ENCODE measurements at places on chromosomes 11 and 22.

GRCh38 chr22:27212617-27213177, 555.3 kb downstream of the MIAT start:
- no peak for DNase-seq

- peak; percentile 54 for DNase-seq
Observed at GRCh38 chr11:12599408-12600143, 74.6 kb upstream of the TEAD1 start.

DNA sequence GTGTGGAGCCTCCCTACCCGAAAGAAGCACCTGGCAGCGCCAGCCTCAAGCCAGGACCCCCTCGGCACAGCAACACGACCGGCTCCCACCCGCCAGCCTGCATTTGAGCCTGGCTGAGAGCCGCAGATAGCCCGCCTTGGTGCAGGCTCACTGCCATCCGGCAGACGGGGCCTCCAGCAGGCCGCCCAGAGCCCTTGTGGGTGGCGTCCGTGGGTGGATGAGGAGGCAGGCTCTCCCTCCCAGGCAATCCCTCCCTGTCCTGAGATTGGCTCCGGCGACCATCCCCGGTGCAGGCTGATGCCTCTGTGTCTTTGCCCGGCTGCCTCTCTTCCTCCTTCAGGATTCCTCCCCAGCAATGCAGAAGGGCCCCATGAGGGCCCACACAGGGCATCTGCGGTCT, 1527.9 kb downstream of the BRD1 start:
- DNase-seq = no peak

GRCh38 chr11:110305169-110306018, 9.0 kb upstream of the RDX start:
- DNase-seq = no peak

DNA sequence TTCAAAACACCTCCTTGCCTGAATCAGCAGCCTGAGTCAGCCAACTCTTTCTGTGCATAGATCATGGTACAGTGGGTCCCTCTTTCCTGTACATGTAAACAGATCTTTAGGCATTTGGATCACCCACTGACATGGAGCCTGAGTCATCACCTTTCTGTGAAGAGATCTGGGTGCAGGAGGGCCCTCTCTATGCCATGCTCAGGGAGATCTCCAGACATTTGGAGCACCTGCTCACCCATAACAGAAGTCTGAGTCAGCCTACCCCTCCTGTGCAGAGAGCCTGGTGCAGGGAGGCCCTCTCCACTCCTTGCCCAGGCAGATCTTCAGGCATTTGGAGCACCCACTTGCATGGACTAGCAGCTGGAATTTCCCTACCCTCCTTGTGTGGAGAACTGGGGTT, 56.2 kb upstream of the GLYAT start:
- no peak for DNase-seq

GRCh38 chr11:61587541-61587941, 6.7 kb upstream of the SYT7 start:
- DNase-seq = peak; percentile 36

DNA sequence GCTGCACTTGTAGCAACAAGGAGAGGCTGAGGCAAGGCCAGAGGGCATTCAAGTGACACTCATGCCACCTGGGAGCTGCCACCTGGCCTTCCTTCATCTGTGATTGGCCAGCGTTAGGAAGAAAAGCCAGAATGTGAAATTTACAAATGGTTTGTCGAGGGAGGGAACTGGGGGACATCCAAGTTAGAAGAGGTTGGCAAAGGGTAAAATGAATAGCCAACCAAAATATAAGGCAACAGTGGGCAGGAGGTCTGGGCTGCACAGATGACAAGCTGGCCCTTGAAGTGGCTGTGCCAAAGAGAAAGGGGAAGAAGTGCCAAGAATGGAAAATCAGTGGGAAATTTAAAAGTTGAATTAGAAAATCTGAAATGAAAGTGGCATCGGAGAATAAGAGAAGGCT, 221.4 kb downstream of the C11orf91 start:
- DNase-seq = no peak

- no peak for DNase-seq
Observed at GRCh38 chr11:118843565-118843964, 40.1 kb upstream of the CXCR5 start.

DNA sequence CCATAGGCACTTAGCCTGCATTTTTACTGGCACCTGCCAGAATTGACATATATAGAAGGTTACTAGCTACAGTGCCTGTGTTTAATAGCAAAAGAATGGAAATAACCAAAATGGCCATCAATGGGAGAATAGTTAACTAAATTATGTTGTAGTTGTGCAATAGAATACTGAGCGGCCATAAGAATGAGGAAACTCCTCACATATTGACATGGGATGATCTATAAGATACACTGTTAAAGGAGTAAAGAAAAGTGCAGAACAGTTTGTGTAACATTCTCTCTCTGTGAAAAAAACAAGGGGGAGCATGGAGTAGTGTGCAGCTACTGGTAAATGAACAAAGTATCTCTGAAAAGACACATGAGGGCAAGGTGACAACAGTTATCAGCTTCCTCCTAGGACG, 21.5 kb downstream of the ARAP1 start:
- DNase-seq = no peak

DNA sequence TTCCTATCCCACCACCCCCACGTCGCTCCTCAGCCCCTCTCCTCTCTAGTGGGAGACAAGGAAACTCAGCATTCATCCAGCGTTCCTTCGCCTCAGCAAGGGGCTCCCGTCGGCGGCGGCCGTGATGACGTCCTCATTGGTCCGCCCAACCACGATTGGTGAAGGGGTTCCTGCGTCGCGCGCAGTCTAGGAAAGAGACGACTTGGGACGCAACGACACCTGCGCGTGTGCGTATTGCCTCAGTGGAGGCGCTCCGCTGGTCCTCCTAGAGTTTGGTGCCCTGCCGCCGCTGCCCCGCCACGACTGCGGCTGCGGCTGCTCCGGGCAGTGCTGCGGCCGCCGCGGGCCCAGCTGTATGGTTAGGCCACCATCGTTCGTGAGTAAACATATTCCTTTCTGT, 56.6 kb downstream of the CCDC81 start:
- no peak for DNase-seq

DNA sequence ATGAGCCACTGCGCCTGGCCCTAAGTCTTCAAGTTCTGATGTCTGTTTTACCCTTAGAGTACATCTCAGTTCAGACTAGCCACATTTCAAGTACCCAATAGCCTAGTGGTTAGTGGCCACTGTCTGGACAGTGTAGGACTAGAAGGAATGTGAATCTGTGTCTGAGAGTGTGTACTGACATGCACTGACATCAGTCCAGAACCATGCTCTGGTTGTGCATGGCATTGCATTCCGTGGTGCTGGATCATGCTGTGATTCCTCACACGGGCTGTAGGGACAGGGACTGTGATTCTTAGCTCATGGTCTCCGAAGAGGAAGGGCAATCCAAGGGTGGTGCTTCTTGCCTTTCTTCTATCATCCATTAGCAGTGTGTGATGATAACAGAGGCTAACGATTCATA, 41.1 kb downstream of the AMOTL1 start:
- no peak for DNase-seq

DNA sequence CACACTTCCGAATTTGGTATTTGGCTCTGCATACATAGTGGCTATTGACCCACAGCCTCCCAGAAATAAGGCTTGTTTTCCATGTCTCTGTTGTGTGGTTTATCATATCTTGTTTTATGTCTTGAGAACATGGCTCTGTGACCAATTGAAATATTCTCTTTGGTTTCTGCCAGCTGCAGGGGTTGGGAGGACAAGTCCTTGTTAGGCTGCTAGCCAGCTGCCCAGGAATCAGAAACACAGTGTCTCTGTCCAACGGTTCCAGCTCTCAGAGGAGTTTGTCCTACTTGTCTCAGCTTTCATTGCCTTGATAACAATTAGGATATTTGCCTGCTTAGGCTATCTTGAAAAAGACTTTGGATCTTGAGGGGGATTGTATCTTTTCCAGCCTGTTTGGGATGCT, 6.0 kb upstream of the SLC7A4 start:
- no peak for DNase-seq

DNA sequence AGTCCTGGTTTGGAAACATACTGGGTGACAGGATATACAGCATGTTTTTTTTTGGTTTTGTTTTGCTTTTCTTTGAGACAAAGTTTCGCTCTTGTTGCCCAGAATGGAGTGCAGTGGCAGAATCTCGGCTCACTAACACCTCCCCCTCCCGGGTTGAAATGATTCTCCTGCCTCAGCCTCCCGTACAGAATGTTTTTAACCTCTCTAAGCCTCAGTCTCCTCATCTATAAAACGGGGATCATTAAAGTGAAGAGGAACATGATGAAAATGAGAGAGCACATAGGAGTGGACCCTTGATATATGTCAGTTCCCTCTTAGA, 28.1 kb upstream of the SCARF2 start:
- DNase-seq = no peak

- DNase-seq = no peak
Observed at GRCh38 chr11:82845356-82846353, 54.6 kb downstream of the PRCP start.

GRCh38 chr11:72012897-72013721, 14.4 kb downstream of the IL18BP start:
- DNase-seq = no peak

DNA sequence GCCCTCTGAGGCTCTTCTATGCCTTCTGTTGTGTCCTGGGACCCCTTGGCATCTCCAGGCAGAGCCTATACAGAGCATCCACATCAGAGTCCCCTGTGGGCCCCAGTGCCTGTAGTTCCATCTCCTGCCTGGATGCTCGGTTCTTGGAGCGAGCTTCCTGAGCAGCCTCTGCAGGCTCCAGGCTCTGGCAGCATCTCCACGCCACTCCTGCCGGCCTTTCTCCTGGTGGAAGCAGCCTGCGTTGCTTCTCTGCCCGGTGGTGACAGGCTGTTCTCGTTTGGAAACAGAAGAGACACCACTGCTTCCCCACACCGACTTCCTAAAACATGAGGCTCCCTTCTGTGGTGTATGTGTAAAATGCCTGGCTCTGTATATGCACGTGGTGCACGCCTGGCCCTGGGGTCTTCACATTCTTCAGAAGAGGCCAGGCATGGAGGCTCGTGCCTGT, 52.8 kb downstream of the BCR start:
- no peak for DNase-seq

DNA sequence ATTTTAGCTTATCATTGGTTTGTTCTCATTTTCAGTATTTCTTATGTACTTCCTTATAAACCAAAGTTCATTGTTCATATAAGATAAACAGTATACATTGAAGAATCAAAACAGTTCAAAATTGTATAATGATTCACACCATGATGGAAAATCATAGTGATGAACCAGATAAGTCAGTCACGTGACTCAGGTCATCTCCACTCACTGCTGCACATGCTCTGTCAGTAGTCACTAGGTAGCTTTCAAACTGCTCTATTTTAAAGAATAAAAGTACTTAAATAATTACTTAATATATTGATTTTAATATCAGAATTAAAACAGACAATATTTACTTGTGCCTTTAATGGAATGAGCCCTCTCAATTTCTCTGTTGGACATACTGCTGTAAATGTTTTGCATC, 37.5 kb downstream of the PDHX start:
- DNase-seq = peak; percentile 3

DNA sequence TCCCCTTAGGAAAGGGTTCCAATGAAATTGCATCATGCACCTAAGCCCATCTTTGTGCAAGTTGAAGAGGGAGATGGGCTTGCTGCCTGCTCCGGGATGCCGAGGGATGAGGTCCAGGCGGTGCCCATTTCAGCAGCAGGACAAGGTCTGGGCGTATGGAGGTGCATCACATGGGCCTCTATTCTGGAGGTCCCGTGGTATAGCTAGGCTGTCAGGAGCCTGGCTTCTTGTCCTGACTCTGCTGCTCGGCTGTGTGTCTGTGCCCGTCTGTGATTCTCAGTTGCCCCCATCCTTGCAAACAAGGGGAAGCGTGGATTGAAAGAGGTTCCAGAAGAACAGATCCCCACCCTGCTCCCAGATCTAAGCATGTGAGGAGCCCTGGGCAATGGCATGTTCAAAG, 130.0 kb downstream of the OSBP2 start:
- no peak for DNase-seq

GRCh38 chr11:117836077-117836960, 11.8 kb upstream of the FXYD2 start:
- no peak for DNase-seq

DNA sequence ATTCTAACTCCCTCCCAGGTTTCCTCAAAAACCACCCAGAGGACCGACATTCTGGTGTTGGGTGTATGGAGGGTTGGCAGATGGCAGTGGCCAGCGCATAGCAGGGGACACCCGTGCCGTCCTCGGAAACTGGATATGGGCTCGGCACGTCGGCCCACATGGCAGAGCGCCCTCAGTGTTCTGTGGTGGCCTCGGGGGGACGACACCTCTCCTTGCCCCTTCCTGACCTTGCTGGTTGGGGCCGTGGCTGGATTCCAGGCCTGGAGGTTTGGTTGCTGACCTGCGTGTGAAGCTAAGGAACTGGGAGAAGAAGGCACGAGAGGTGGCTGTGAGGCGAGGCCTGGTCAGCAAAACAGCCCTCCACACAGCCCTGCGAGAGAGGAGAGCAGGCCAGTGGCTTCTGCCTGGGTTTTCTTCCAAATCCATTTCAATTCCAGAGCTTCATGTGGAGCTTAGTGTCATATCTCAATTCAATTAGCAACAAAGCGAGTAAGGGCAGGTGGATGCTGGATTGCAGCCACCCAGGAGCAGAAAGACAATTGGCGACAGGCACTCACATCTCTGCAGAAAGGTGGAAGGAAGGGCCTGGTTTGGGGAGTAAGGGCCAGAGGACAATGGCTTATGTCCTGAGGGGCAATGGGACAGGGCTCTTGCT, 478.4 kb downstream of the BRD1 start:
- no peak for DNase-seq

- no peak for DNase-seq
Observed at GRCh38 chr11:114279792-114280546, 16.2 kb upstream of the NNMT start.

DNA sequence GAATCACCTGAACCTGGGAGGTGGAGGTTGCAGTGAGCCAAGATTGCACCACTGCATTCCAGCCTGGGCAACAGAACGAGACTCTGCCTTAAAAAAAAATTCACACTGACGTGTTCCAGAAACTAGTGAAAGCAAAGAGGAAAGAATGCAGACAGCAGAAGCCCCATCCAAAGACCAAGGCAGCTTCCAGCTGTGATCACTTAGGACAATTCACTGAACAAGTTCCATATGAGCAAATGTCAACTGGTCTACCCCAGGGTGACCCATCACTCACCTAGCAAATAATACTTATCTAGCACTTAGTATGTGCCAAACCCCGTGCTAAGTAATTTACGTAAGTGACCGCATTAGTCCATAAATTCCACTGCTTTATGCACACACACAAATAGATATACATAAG, 138.9 kb downstream of the LARGE1 start:
- DNase-seq = no peak

DNA sequence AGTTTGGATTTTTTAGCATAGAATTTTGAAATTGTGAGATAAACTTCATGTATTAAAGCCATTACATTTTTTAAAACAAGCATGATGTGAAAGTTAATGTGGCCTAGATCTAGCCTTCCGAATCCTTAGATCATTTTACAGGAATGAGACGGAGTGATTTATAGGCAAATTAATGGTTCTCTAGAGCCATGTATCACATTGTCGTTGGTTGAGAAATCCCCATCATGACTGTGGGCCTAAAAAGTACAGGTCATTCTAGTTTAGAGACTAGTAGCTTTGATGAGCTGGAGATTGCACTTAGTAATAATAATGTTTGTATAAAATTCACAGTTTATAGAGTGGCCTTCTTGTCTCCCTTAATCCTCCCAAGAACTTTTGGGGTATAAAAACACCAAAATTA, 7.1 kb downstream of the EWSR1 start:
- no peak for DNase-seq

- no peak for DNase-seq
Observed at GRCh38 chr11:13008061-13008435, 1.1 kb upstream of the RASSF10 start.

Measured in stimulated activated CD4-positive, alpha-beta T cell treated with anti-CD3 and anti-CD28 coated beads, Interleukin-4, amount 100 ng/mL, for 4 hours (primary cell).